ENCODE measurements at places on chromosomes 6 and 20.

- DNase-seq = peak; percentile 99
These were observed 264.7 kb downstream of the DLL1 start for GRCh38 chr6:170025935-170026750.

- DNase-seq = no peak
These were observed 45.9 kb upstream of the CARMIL1 start for GRCh38 chr6:25233226-25233625.

- DNase-seq = peak; percentile 47
These were observed 236.0 kb upstream of the STXBP5 start for GRCh38 chr6:146968041-146968760.

DNA sequence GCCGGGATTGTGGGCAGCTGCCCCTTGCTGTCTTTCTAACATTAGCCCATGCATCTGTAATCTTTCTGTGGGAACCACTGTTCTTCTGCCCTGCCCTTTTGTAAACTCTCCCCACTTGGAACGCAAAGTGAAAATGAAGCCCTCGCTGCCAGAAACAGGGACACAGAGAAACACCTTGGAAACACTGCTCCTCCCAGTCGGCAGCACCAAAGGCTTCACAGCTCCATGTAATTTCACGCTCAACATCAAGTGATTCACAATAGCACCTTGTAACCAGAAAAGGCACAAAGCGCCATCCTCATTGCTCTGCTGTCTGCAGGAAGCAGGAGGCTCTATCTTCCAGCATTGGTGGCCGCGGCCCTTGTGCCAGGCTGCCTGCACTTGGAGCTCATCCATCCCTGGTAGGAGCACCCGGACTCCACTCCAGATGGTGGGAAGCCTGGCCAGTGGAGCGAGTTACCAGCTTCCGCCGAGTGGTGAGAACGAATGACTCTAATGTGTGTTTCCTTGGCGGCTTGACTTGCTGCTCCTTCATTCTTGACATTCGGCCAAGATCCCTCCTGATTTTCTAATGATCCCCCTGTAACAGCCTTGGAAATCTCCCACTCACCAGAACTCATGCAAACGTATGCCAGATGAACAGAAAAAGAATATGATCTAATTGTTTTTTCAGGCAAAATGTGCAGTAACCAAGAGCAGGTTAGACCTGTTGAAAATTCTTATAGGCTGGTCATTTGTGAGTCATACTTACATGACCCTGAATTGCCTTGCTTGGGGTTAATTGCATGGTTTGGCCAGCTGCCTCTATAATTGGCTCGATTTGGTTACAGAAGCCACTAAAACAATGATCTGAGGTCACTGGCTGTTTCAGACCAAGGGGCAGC is 169.1 kb upstream of the CDYL start:
- peak; percentile 6 for DNase-seq

DNA sequence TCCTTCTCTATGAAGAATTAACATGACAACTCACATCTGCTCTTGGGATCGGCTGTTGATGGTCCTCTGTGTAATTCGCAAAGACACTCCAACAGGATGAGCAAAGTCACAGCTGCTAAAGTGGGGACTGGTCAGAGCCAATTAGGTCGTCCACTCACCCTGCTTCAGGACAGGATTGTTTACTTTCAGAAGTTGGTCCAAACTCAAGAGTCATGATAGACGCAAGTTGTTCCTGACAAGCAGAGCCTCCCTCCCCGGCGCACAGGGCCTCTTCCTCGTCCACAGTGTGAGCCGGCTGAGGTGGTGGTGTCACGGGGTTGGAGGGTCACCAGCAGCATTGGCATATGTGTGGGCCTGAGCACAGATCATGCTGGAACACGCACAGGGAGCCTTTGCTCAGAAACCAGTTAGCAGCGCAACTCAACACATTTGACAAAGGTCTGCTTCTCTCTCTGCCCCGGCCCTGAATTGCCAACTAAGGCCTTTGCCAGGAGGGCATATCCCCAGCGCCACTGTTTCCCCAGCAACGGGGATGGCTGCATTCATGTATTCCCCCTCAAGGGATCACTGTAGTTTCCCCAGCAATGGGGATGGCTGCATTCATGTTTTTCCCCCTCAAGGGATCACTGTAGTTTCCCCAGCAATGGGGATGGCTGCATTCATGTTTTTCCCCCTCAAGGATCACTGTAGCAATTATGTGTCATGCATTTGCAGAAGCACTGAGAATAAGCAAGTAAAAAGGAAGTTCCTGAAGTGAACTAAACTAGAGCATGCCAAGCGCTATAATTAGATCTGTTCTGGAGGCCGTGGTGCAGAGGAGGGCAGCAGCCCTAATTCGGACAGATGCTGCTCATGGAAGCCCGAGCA is 111.7 kb downstream of the THBS2 start:
- no peak for DNase-seq

DNA sequence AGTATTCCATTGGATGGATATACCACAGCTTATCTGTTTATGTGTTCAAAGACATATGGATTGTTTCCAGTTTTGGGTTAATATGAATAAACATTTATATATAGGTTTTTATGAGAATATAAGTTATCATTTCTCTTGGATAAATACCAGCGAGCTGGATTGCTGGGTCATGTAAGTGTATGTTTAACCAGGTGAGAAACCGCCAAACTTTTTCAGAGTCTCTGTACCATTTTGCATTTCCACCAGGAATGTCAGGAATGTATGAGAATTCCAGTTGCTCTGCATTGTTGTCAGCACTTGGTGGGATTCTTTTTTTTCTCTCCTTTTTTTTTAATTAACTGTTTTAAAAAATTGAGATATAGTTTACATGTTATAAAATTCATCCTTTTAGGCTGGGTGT is 52.1 kb downstream of the PHF20 start:
- DNase-seq = no peak

DNA sequence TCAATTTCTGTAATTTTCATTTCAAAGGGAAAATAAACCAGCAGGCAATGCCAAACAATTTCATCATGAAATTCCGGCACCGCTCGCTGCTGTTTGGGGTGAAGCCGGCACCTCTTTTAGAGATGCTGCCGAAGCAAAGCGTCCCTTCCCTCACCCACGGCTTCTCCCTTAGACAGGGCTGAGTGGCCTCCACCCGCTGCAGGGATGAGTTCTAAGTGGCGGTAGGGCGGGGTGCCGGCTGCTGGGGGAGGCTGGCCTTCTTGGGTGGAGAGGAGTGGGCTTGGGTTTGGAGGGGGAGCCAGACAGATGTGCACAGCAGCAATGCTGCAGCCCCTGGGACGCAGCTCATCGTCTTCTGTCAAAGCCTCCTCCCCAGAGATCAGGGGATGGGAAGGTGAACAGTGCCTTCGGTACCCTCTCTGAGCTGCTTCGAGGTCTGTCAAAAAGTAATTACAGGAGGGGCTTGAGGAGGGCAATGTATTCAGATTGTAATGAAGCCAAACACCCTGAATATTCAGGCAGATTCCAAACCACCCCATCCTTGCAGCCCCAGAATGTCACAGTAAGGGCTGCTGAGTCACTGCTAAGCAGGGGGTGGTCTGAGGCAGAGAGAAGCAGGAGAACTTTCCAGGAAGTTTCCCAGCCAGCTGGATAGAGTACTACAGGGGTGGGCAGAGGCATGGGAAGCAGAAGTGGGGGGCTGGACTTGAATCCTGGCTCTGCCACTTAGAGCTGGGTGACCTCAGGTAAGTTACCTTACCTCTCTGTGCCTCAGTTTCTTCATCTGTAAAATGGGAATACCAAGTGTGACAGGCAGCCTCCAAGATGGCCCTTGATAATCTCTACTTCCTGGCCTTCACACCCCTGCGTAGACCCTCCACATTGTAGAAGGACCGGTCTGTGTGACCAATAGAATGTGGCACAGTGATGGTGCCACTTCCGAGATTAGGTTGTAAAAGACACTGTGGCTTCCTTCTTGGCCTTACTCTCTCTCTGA is 96.6 kb downstream of the SULF2 start:
- DNase-seq = no peak

DNA sequence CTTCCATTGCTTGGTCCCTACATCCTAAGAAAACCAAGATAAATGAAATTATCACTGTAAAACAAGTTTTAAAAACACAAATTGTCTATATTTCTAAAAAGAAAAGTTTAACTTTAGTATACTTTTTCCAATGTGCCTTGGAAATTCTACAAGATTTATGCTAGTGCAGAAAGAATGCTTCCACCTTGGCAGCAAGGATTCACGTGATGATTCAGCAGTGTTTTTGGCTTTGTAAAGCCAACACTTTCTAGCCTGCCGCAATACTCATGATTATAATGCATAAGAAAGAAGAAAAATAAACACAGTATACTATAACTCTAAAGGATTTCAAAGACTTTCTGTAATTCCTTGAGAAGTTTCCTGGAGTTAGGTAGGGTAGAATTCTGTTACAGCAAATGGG is 442.7 kb downstream of the TENT5A start:
- DNase-seq = no peak

DNA sequence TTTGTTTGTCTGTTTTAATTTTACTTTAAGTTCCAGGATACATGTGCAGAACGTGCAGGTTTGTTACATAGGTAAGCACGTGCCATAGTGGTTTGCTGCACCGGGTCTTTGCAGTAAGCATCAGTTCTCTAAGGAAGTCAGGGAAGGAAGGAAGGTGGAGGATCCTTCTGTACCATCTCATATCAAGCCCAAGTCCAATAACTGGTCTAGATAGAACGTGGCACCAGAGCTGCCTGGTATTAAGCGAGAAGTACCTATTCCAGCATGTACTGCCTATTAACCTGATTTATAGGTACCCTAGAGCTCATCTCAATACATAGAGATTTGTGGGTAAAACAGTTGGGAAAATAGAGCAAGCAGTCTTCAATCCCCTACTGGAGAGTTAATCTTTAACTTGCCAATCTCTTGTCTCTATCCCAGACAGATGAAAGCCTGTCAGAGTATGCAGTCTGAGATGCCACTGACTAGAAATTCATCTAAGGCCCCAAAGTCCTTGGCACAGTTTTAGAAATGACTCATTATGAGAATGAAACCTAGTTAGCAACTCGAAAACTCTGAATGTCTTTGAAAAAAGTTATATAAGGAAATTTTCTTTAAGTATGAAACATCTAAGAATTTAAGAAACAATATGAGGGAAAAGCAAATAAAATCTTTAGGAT is 144.9 kb downstream of the TFAP2A start:
- no peak for DNase-seq

DNA sequence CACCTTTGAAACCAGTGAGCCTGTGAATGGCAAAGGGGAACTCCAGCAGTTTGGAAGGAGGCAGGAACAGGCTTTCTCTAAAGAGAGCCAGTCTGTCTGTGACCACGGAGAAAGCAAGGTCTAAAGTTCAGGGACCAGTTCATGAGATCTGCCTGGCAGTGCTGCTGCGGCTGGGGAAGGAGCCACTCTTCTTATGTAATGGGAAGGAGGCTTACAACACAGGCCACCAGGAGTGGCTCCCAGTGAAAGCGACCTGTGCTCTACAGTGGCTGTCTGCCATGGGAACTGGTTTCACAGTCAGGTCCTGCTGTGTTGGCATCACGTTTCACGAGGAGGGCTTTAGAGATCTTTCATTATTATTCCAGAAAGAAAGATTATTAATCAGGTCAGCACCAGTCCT is 291.9 kb upstream of the PRDM1 start:
- DNase-seq = no peak

- DNase-seq = no peak
These were observed 116.9 kb downstream of the TTLL2 start for GRCh38 chr6:167441715-167442206.

DNA sequence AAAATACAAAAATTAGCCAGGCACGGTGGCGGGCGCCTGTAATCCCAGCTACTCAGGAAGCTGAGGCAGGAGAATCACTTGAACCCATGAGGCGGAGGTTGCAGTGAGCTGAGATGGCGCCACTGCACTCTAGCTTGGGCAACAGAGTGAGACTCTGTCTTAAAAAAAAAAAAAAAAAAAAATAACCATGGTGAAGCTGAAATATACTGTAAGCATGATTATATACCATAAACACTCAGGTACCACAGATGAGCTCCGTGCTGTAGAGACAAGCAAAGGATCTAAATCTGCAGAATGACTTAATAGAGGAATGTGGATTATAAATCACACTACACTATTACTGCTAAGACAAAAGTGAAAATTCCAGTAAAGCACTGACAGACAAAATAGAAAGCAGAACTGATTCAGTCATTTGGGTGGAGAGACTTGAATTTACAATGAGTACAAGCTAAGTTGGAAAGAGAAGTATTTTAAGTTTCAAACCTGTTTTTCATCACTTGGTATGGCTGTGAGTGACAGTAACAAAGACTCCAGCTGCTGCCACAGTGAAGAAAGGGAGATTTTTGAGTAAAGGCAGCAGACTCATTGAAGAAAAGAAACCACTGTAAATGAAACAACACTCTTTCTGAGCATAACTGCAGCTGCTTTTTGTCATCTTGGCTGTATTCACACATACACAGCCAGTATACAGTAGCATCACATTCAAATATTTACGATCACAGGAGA is 322.1 kb downstream of the RNGTT start:
- DNase-seq = no peak

- no peak for DNase-seq
These were observed 139.7 kb upstream of the FLRT3 start for GRCh38 chr20:14477125-14477524.

- DNase-seq = no peak
These were observed 134.6 kb upstream of the SYNDIG1 start for GRCh38 chr20:24334830-24335229.

GRCh38 chr6:94736236-94736635 is 841.1 kb upstream of the MANEA start:
- DNase-seq = no peak

DNA sequence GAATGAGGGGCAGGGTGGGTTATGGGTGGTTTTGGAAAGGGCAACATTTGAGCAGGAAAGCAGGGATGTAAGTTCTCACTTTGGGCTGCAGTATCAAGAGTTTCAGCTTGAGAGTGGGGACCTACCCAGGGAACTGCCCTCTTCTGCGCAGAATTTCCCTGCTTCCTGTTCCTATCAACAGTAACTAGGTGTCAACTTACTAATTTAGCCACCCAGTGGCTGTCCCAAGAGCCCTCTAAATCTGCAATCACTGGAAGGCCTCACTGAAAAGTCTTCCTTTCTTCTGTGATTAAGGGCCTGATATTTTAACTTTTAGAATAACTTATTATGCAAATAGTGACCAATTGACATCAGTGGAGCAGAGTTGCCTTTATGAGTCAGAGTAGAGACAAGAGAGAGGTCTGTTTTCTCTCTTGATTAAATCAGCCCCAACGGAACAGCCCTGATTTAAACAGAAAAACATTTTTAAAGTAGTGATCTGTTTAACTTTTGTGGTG is 118.2 kb upstream of the RIPOR2 start:
- no peak for DNase-seq

DNA sequence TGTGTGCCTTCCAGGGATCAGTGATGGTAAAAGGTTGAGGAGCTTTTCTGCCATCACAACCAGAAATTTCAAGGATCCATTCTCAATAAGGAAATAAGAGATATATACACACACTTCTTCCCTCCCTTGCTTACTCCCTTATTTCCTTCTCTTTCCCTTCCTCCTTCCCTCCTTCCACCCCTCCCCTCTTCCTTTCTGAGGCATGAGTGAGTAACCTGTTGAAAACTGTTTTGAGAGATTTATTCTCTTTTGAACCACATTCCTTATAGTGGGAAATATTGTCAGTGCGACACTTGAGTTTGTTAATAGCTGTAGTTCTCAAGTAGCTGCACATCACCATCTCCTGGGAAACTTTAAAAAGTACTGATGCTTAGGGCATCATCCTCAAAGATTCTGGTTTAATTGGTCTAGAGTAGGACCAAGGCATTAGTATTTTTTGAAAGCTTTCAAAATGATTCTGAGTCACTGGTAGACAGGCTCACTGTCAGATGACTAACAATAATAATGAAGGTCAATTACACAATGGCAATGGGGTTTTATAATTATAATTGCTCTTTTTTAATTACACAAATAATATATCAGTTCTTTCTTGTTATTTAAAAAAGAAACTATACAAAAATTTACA is 109.9 kb downstream of the POPDC3 start:
- DNase-seq = no peak

GRCh38 chr6:1475174-1475573 is 85.8 kb downstream of the FOXF2 start:
- no peak for DNase-seq

- peak; percentile 74 for DNase-seq
These were observed 25.0 kb downstream of the CYB5R4 start for GRCh38 chr6:83884523-83884922.

Measured in NCI-H1105 treated with DMSO at 0.1 percent for 48 hours (cell line).